ENCODE measurements at places on chromosomes 12 and 14.

DNA sequence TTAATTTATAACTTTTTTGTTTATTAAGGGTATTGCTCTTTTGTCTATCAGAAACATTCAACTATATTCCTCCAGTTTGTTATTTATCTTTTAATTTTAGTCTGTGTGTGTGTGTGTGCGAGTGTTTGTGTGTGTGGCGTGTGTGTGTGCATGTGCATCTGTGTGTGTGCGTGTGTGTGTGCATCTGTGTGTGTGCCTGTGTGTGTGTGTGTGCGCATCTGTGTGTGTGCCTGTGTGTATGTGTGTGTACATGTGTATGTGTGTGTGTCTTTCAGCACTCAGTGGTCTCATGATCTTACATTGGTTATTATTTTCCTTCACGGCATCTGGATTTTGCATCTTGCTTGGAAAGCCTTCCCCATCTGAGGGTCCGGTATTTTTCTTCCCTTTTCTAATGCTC lies 281.1 kb upstream of the RTL1 start:
- DNase-seq: peak; percentile 41

DNA sequence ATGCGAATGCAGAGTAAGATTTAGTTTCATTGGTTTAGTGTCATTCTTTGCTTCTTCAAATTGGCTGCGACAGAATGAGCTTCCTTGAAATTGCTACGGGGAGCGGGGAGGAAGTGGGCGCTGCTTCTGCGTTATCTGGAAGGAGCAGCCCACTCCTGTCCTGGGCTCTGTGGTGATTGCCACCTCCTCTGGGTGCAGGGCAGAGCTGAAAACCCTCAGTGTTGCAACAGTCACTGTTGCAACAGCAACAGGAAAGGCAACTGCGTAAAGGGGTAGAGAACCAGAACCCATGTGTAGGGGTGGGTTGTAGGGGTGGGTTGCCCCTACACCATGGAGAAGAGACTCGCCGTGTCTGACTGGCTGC lies 57.7 kb downstream of the MAX start:
- DNase-seq: no peak

GRCh38 chr14:99530407-99531155 lies 49.4 kb downstream of the CCNK start:
- no peak for DNase-seq

- no peak for DNase-seq
Observed at GRCh38 chr12:46535907-46536306, 163.3 kb upstream of the SLC38A2 start.

DNA sequence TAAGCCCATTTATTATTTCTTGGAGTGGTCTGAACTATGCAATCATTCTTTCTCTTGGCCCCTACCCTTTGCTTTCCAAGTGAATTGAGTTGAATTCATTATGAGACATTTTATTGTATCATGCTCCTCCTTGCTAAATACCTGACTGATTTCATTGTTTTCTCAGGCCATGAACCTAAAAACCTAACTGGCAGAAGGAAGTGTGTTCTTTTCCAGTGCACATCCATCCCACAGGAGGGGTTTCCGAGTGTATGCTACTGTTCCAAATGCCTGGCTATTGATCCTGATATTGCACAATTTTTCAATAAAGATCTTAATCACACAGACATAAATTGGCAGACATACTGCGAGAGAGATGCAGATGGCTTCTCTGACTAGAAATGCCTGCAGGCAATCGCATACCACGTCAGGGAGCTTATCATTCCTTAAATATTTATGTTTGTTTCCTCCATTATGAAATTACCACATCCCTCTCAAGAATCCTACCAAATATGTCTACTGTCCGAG lies 162.2 kb upstream of the EGLN3 start:
- no peak for DNase-seq

DNA sequence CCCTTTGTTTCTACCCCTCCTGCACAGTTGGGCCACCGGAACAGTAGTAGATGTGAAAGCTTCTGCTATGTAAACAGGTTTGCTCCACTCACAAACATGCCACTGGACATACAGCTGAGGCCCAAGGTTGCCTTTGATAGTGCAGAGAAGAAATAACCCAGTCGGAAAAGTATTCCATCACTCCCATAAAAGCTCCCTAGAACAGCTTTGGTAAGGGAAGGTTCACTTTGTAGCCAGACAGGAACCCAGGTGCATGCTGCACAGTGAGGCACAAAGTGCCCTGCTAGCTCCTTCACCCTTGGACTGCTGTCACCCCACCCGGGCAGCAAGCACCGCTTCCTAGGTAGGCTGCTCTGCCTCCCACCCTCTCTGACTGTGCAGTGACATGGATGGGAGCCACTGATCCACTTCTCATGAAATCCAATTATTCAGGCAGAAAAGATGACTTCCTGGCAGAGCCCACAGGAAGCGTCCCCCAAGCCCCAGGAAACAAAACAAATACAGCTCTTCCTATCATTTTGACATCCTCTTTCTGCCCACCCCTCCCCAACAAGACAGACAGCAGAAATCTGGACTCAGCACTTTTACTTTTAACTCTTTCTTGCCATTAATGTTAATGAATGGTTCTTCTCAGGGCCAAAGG lies 100.2 kb downstream of the SRGAP1 start:
- no peak for DNase-seq

GRCh38 chr14:21528381-21529348 lies 2.5 kb upstream of the SALL2 start:
- DNase-seq: no peak

- no peak for DNase-seq
Observed at GRCh38 chr14:75311356-75311755, 32.7 kb downstream of the FOS start.

- no peak for DNase-seq
Observed at GRCh38 chr12:92656911-92657310, 45.9 kb upstream of the PLEKHG7 start.

DNA sequence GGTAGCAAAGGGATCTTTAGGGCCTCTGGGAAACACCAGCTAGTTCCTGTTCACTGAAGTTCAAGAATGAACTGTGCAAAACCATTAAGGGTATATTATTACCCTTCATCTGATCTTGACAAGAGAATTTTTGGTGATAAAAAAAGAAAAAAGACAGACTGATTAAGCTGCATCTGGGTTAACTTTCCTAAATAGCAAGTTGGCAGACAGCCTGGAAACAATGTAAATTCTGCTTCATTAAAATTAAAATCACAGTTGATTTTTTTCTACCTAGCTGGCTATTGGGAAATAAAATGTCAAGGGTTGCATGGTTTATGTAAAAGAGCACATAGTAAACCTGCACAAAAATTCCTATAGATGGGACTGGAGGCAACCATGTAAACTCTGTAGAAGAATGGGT lies 126.6 kb upstream of the PRKD1 start:
- DNase-seq: no peak

GRCh38 chr14:80637756-80638619 lies 303.6 kb downstream of the CEP128 start:
- no peak for DNase-seq

DNA sequence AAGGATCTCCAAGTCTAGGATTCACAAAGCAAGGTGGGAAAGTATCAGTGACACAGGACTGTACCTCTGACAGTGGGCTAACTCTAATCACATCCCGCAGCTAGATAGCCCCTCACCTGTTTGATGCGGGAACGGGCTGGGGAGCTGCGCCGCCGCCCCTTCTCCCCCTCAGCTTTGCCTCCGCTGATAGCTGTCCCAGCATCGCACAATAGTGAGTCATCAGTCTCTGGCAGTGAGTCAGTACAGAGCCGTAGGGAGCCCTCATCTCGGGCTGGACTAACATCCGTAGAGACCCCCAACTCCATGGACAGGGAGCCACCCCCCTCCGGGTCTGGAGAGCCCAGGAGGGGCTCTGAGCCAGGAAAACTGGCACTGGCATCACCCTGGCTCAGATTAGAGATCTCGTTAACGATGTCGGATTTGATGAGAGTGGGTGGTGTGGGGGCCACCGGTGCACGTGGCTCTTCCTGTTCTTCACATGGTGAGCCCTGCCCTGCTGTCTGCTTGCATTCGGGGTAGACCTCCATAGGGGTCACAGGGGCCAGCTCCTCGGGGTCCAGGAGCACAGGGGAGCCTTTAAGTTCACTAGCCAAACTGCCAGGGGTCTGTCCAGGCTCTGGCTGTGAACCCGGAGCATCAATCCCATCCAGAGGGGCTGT lies 10.9 kb downstream of the KMT2D start:
- no peak for DNase-seq

- no peak for DNase-seq
Observed at GRCh38 chr12:113724794-113725556, 241.2 kb downstream of the RBM19 start.

- DNase-seq: no peak
Observed at GRCh38 chr12:92426332-92426731, 276.5 kb upstream of the PLEKHG7 start.

GRCh38 chr12:122593910-122594309 lies 66.9 kb downstream of the KNTC1 start:
- no peak for DNase-seq

DNA sequence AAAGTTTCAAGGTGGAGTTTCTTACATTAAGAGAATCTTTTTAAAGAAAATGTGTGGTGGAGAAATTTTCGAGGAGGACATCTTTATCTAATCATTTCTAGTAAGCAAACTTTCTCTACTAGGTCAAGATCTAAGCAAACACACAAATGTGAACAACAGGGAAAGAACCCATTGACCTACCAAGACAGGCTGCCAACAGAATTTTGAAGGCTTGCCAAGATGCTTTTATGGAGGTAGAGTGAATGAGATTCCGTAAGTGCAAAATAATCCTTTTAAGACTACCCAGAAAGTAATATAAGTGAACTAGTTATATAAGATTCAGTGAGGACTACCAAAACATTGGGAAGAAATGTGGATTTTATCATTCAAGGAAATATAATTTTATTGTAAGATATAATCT lies 357.1 kb upstream of the PDE3A start:
- DNase-seq: no peak

- DNase-seq: no peak
Observed at GRCh38 chr14:56487761-56488160, 91.8 kb upstream of the TMEM260 start.

GRCh38 chr14:78131201-78131600 lies 39.0 kb upstream of the NRXN3 start:
- DNase-seq: no peak

- no peak for DNase-seq
Observed at GRCh38 chr14:24701062-24701461, 67.1 kb upstream of the GZMB start.

GRCh38 chr12:64749461-64750200 lies 9.6 kb downstream of the GNS start:
- no peak for DNase-seq

DNA sequence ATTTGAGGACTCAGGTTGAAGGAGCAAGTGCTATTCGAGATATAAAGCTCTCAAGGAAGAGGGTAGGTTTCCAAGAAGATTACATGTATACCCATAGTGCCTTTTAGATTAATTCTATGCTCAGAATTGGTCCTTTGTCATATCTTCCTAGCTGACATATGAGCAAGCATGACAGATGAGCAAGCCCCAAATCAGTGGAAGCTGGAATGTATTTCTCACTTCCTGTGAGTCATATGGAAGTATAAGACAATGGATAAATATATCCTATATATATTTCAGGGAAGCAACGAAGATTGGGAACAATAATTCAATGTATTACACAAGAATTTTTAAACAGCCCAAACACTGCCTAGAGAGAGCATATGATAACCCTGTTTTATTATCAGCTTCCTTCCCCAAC lies 674.1 kb upstream of the ATXN7L3B start:
- no peak for DNase-seq

DNA sequence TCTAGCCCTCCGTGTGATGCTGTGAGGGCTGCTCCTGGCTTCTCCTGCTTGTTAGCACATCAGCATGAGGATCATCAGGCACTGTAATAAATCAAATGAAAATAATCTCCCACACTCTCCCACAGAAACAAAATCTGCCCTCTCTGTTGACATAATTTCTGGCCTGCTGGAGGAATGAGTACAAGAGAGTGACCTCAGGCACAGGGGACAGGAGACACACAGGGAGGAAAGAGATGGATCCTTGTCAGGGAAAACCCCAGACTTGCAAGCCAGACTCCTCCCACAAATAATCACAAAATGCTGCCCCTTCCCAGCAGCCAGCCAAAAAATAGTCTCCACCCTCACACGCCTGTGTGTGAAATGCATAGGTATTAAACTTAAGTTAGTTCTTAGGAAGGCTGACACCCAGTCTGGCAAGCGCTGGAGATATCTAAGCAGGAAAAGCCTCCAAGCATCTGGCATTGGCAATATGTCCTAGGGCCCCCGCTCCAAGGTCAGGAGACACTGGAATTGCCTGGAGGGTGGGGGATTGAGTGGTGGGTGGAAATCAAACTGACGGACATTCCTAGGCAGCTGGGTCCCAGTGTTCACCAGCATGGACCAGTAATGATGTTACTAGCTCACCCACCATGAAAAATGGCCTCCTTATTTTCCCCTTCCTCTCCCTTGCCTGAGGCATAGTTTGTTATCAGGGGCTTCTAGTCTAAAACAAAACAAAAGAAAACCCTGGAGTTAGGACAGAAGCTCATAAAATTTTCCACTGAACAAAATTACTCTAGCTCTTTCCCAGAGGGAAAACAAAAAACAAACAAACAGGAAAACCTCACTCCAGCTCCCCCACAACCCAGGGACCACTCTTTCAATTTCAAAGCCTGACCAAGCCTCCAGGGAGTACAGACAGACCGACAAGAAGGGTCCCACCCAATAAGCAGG lies 22.0 kb downstream of the SMUG1 start:
- no peak for DNase-seq

DNA sequence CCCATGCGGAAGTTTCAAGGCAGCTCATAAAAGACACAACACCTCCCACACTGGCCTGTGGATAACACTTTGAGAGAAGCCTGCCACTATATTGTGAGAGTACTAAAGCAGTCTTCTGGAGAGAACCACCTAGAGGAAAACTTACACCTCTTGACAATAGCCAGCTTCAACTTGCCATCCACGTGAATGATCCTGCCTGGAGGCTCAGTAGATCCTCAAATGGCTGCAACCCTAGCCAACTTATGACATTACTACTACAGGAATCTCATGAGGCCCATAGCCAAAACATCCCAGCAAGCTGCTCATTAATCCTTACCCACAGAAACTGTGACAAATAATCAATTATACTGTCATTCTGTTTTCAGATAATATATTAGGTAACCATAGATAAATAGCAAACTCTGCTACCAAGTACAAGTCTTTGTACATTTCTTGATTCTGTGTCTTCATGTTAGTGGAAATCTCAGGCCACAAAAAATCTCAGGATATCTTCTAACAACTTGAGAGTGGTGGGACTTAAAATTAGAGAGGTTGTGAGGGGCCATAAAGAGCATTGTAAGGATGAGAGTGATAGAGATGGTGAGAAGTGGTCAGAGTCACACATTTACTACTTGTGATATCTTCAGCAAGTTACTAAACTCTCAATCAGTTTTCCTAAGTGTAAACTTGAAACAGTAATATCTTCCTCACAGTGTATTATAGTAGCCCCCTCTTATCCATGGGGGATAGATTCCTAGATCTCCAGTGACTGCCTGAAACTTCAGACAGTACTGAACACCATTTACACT lies 368.0 kb downstream of the C12orf50 start:
- no peak for DNase-seq

- DNase-seq: no peak
Observed at GRCh38 chr12:129868575-129868974, 35.2 kb downstream of the TMEM132D start.

GRCh38 chr12:109449845-109450532 lies 27.1 kb downstream of the KCTD10 start:
- DNase-seq: no peak

Data from right forelimb (tissue), 1 donor.